ENCODE measurements at places on chromosomes 7 and 10.

DNA sequence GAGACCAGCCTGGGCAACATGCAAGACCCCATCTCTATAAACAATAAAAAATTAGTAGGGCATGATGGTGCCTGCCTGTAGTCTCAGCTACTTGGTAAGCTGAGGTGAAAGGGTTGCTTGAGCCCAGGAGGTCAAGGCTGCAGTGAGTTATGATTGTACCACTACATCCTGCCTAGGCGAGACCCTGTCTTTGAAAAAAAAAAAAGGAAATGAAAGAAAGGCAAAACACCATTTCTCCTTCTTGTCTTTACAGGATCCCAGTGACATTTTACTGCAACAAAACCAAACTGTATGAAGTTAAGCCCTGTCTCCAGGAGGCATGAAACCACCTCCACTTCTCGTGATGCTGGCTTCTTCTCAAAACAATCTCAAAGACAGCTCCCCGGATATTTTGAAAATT, 29.9 kb upstream of the PBLD start:
- DNase-seq, result no peak

GRCh38 chr7:103843689-103844480, 145.6 kb downstream of the RELN start:
- no peak for DNase-seq

DNA sequence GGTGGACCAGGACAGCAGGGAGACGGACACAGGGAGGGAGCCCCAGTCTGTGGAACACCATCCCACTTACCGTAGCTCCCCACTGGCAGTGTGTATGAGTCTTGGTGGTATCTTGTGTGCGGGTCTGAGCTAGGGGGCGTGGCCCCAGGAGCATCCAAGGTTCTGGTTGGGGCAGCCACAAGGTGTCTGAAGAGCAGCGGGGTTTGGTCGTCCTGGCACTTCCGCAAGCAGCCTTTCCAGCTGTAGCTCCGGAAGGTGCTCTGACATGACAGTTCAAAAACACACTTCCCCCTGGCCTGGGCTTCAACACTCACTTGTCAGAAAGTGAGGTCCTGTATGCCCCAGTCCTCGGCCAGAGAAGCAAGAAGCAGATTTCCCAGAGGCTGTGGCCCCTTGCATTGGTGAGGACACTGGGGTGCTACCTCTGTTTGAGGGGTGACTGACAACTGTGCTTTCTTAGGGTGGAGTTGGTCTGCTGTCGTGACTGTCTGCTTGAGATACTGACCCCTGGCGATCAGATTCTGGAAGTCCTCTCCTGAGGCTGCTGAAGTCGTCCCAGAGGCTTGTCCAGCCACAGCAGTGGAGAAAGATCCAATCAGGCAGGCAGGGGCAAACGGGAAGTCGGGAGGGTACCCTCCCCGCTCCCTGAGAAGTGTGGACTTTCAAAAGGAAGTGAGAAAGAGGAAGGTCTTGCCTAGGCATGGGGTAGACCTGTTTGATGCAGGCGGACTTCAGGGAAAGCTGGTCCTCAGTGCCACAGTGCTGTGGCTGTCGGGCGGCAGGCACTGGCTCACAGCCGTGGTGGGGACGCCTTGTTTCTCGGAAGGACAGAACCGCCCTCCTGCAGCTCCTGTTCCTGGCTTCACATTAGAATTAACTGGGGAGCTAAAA, 51.4 kb upstream of the PFKFB3 start:
- peak; percentile 30 for DNase-seq

GRCh38 chr7:90484706-90485105, 15.3 kb downstream of the PTTG1IP2 start:
- no peak for DNase-seq

DNA sequence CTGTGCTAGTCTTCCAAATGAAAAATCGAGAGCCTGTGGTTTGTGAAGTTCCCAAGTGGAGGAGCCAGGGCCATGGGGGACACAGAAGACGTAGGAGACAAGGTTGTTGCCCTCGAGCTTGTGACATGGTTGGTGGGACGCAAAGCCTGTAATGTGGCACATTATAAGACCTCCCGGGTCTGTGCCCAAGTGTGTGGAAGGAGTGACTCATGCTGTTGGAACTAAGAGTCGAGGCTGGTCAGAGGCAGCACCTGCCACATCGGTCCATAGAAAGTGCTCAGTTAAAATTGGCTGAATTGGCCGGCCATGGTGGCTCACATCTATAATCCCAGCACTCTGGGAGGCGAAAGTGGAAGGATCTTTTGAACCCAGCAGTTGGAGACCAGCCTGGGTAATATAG, 27.0 kb upstream of the PODXL start:
- DNase-seq, result no peak

- DNase-seq, result no peak
Observed at GRCh38 chr7:132455378-132455777, 120.9 kb downstream of the PLXNA4 start.

GRCh38 chr10:116960066-116960776, 44.8 kb downstream of the SHTN1 start:
- no peak for DNase-seq

DNA sequence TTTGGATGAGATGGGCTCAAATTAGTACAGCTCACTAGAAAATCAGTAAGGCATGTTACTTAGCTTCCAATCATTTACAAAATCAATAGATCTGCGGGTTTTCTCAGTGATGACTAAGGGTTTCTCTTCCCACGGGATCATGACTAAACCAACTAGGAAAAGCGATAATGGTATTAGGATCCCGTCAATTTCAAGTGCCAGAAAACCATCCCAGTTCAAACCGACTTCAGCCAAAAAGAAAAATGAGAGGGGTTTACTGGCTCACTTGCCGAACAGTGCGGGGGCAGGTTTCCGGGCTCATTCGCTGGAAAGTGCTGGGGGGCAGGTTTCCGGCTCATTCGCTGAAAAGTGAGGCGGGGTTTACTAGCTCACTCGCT, 62.1 kb upstream of the LYZL2 start:
- no peak for DNase-seq
